ENCODE measurements at places on chromosomes 3 and 15.

GRCh38 chr3:153617463-153617862, 455.4 kb downstream of the RAP2B start:
- DNase-seq, result no peak

DNA sequence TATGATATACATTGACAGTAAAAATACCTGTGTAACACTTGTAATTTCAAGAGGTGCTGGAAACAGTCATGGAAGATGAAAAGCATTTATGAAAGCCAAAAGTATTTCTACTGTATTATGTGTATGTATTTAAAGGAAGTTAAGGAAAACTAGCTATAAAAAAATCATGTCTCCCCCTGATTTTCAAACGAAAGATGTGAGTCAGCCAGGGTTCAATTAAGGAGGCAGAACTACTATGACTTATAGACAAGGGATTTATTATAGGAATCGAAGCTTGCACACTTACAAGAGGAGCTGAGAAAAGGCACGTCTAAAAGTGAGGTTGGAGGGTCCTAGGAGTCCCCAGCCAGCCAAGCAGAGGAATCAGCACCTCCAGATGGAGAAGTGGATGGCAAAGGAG, 119.4 kb downstream of the SUCLG2 start:
- DNase-seq, result no peak

- no peak for DNase-seq
These were observed 18.6 kb upstream of the PFN2 start for GRCh38 chr3:149989307-149989706.

- DNase-seq, result no peak
These were observed 32.2 kb upstream of the SLC28A1 start for GRCh38 chr15:84852212-84852611.

DNA sequence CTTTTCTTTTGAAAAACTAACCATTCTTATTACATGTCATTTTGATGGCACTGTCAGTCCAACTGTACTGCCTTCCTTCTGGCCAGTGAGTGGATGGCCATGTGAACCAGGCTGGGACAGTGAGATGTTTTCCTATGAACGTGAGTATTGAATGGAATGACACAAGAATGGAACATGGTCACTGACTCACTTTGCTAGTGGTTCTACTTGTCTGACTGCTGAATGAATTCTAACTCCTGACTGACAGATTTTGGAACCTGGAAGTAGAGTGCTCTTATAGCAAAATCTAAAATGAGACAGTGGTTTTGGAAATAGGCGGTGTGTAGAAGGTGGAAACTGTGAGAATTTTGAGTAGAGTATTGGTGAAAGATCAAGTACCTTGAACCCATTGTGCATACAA, 606.9 kb upstream of the KCNMB2 start:
- DNase-seq, result no peak

- DNase-seq, result no peak
These were observed 105.3 kb upstream of the PDZRN3 start for GRCh38 chr3:73729969-73730440.

DNA sequence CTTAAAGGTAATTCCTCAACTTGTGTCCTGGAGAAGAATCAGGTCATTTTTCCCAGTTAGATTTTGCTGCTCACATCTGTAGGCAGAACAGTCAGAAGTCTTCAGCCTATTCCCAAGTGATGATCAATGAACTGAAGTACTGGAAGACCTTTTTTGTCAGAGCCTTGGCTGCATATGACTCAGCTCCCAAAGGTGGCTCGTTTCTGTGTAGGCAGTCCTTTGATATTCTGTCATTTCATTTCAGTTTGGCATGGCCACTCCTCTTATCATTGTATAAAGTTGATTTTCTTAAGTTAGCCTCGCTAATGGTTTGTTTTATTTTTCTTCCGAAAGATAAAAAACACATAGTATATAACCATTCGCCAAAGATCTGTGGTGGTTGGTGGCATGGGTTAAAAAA, 90.7 kb downstream of the KLHL25 start:
- no peak for DNase-seq
